Activated CD8-positive, alpha-beta memory T cell treated with anti-CD3 and anti-CD28 coated beads for 1 hour (primary cell): ENCODE measurements at places on chromosomes 4 and X.

- DNase-seq: no peak
Measured at GRCh38 chrX:115427861-115428410, 133.0 kb upstream of the PLS3 start.

GRCh38 chrX:18010253-18010652 lies 149.2 kb upstream of the RAI2 start:
- DNase-seq: no peak

DNA sequence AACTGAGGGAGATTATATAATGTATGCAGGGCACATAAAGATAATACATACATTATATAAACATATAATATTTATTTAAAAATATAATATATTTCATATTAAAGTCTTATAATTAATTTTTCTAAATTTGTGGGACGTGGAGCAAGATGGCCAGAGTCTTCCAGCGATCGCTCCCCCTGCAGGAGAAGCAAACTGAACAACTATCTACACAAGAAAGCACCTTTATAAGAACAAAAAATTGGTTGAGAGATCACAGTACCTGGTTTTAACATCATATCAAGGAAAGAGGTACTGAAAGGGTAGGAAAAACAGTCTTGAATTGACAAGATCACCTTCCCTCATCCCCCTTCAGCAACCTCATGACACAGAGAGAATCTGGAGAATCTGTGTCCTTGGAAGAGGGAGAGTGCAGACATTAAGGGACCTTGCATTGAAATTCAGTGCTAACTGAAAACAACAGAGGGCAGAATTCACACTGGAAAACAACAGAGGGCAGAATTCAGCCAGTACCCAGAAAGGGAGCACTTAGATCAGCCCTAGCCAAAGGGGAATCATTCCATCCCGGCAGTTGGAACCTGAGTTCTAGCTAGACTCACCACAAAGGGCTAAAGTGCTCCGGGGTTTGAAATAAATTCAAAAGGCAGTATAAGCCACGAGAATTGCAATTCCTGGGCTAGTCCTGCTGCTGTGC lies 262.5 kb upstream of the NDST3 start:
- DNase-seq: no peak

DNA sequence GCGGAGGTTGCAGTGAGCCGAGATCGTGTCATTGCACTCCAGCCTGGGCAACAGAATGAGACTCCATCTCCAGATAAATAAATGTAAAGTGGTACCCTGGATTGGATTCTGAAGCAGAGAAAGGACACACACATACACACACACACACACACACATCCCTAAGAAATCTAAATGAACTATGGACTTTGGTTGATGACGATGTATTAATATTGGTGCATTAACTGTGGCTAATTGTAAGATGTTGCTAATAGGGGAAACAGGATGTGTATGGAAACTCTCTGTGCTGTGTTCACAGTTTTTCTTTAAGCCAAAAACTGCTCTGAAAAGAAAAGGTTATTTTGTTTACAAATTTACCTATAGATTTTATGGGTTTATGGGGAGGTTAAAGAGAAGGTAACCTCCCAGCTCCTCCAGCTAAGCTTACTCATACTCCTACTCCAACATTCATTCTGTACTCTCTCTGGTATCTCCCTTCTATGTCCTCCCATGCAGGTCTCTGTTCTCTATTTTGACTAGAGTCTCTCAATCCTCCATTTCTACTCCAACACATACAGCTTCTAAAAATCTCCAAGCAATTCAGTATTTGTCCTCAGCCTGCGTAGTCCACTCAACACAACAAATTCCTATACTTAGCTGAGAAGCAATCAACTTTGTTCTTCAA lies 46.5 kb upstream of the RELL1 start:
- no peak for DNase-seq

GRCh38 chr4:40314951-40315350 lies 20.2 kb upstream of the CHRNA9 start:
- DNase-seq: no peak

- DNase-seq: no peak
Measured at GRCh38 chr4:73918058-73918457, 48.9 kb downstream of the CXCL1 start.

DNA sequence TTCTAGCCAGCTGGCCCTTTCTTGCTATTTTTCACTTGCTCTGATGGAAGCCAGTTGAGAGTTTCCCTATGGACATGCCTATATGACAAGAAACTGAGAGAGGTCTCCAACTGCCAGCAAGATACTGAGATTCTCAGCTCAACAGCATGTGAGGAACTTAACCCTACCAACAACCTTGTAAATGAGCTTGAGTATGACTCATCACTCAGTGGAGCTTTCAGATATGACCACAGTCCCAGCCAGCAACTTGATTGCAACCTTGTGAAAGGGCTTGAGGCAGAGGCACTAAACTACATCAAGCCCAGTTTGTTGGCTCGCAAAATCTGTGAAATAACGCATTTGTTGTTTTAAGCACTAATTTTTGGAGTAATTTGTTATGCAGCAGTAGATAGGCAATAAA lies 175.8 kb downstream of the COMMD8 start:
- no peak for DNase-seq
